ENCODE measurements at places on chromosomes 5 and 9.

DNA sequence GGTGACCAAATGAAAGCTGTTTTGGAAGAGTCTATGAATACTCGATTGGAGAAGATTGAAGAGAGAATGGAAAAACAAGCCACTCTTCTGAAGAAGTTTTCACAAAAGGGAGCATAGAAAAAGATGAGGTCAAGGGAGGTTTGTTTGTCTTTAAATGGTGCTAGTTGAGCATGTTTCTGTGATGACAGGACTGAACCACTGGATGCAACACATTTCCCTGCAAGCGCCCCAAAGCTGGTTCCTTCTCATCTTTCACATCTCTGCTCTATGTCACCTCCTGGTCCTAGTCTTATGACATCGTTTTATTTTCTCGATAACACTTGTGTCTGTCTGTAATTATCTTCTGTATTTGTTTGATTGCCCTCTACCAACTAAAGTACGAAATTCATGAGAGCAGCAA lies 3.8 kb upstream of the CCDC192 start:
- DNase-seq, result no peak

DNA sequence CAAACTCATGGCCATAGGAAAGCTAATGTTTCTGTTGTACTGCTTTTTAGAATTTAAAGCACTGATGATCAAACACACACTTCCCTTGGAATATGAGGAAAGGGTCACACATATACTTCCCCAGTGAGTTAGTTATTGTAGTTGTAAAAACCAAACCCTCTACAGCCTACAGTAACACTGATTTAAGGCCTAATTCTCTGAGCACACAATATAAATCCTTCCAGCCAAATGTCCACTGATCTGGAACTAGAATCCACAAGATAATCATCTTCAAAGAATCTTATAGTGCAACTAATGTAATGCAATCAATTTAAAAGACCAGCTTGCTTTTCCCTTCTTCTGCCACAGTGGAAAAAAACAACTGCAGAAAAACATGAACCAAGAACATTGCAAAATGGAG lies 219.3 kb downstream of the CAAP1 start:
- DNase-seq, result no peak

GRCh38 chr5:56310711-56311204 lies 77.6 kb upstream of the ANKRD55 start:
- DNase-seq, result no peak

GRCh38 chr9:116156621-116157314 lies 3.2 kb downstream of the PAPPA start:
- no peak for DNase-seq

DNA sequence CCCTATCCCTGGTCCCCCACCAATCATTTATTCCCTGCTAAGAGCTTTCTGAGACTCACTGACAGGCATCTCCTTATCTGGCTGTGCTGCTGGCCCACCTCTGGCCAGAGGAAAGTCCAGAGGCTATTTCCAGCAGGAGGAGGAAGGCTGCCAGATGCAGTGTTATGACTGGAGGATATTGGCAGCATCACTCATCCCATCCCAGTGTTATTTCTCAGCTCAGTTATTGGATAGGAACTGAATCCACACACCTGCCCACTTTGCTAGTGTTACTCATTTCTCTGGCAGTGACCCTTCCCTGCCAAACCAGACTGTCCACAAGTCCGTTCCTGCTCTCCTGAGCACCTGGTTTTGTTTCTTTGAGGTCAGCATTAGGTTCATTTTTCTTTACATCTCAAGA lies 228.2 kb downstream of the GRIA1 start:
- DNase-seq, result no peak
